ENCODE measurements at places on chromosomes 12 and 14.

GRCh38 chr14:84225268-84225667, 1304.7 kb upstream of the FLRT2 start:
- DNase-seq = peak; percentile 68

DNA sequence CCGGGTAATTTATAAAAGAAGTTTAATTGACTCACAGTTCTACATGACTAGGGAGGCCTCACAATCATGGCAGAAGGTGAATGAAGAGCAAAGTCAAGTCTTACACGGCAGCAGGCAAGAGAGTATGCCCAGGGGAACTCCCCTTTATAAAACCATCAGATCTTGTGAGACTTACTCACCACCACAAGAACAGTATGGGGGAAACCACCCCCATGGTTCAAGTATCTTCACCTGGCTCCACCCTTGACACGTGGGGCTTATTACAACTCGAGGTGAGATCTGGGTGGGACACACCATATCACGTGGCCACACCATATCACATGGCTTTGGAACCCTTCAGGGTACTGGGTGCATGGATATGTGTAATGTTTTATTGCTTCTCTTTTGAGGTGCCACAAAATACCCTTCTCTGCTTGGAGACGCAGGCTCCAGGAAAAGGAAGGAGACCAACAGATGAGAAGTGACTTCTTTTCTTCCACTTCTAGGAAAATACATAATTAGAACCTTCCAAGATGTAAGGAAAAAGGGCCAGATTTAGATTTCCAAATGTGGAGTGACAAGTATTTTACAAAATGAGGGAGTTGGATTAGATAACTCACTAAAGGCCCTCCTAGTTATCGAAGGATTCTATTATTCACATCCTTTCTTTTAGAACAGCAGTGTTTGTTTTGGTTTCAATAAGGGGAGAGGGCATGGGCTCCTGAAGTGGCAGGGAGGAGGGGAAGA, 33.1 kb upstream of the ETFBKMT start:
- DNase-seq = no peak

DNA sequence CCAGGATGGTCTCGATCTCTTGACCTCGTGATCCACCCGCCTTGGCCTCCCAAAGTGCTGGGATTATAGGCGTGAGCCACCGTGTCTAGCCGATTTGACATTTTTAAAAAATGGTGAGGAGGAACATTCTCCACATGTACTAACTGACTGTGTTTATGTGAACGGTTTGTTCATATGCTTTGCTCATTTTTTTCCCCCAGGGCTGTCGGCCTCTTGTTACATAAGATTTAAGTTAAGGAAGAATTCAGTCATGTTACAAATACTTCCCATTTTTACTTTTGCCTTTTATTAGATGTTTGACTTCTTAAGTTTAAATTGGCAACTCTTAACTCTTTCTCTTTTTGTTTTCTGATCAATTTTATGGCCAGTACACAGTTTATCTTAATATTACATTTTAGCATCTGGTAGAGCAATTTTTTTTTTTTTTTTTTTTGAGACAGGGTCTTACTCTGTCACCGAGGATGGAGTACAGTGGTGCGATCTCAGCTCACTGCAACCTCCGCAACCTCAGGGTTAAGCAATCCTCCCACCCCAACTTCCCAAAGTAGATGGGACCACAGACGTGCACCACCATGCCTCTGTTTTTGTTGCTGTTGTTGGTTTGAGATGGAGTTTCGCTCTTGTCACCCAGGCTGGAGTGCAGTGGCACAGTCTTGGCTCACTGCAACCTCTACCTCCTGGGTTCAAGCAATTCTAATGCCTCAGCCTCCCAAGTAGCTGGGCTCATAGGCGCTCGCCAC, 9.6 kb downstream of the GNS start:
- no peak for DNase-seq

DNA sequence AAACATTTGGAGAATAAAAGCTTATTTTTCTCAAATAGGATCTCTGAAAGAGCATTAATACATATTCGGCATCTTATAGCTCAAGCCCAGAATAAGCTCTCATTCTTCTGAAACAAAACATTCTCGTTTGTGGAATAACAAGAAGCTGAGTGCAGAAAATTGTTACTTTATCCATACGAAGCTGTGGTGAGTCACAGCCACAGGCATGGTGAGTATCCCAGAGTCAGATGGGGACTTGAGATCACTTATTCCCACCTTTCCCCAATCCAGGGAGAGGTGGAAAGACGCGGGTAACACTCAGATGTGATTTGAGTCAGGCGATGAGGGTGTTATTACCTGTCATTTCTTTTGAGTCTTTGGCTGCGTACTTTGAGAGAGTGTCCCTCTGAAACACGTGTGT, 214.6 kb upstream of the TMEM132C start:
- DNase-seq = no peak

DNA sequence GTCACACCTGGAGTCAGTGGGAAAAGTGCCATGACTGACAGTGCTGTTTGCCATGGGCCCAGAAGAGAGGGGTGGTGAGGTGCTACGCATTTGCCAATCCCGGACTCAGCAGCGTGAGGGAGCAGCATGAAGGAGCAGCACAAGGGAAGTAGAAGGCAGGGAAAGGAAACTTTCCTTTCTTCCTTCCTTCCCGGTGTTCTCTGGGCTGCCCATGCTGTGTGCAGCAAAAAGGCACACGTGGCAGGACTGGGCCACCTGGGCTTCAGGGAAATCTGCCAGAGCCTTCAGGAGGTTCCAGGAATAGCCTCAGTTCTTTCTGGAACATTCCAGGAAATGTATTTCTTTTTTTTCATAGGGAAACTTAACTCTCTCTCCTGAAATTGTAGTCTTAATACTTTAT, 23.0 kb downstream of the TRIM9 start:
- no peak for DNase-seq

DNA sequence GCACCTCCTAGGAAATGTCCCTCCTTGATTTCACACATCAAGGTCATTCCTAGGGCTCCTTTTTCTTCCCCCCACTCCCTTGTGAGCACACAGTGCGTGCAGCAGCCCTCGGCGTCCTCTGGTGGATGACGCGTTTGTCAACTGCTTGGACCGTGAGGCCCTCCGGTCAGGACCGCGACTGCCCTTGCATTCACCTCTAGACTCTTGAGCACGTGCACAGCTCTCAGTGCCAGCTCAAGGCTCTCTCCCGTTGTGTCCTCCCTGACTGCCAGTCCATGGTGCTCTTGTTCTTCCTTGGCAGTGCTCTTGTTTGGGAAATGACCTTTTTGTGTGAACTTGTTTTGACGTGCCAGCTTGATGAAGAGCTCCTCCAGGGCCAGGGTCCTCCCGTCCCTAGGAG, 67.9 kb downstream of the TSPAN9 start:
- no peak for DNase-seq

DNA sequence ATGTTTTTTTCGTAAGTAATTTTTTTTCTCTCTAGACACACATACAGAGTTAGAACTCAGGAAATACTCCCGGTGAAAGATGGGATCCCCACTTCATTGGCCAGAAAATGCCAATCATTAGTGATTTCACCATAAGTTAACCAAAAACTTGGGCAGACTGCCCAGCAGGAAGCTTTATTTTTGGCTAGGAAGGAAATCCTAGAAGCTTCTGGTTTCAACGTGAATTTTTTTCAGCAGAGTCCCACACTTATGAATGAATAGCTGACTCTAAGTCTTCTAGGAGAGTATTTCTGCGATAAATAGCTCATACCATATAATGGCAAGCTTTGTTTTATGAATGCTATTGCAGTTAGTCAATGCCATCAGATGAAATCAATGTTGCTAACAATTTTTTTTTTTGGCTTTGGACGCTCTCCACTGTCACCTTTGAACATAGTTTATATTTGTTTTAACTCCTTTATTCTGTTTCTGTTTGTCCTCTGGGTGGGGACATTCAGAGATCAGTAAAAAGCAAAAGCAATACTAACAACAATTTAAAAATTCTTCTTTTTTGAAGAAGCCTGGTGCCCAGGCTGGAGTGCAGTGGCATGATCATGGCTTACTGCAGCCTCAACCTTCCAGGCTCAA, 9.5 kb downstream of the PPP1CC start:
- DNase-seq = peak; percentile 76

DNA sequence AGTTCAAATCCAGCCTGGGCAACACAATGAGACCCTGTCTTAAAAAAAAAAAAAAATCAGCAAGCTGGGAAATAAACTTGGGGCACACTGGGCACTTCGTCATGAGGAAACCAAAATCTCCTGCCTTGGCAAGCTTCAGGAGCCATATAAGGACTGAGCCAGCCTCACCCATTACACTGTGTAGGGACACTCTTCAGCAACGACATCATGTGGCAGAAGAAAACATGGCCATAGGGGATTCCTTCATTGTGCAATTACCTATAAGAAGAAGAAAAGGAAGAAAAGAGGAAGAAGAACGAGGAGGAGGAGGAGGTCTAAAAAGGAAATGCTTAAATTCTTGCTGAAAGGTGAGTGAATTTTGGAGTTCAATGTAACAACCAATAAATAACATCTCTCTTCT, 26.1 kb upstream of the IFNG start:
- DNase-seq = no peak

DNA sequence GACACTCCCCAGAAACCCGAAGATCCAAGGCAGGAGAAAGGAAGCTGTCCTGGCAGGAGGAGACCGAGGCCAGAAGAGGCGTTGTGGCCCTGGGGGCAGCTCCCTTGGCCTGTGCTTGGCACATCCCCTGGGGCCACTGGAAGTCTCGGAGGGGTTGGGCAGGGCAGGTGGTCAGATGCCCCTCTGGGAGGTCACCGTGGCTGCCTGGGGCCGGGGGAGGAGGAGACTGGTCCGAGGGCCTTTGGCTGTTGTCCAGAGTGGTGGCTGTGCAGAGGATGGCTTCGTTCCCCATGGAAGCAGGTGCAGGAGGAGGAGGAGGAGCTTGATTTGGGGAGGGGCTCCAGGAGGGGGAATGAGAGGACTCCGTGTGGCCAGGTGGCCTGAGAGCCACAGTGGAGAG, 3.3 kb upstream of the NUDT14 start:
- no peak for DNase-seq

- DNase-seq = no peak
Observed at GRCh38 chr12:2675776-2676175, 119.0 kb upstream of the FKBP4 start.

GRCh38 chr12:70576341-70577282, 60.6 kb downstream of the PTPRB start:
- peak; percentile 92 for DNase-seq

GRCh38 chr12:16581416-16581815, 24.5 kb downstream of the LMO3 start:
- DNase-seq = peak; percentile 38

- no peak for DNase-seq
Observed at GRCh38 chr12:3775385-3776035, 22.6 kb upstream of the CRACR2A start.

DNA sequence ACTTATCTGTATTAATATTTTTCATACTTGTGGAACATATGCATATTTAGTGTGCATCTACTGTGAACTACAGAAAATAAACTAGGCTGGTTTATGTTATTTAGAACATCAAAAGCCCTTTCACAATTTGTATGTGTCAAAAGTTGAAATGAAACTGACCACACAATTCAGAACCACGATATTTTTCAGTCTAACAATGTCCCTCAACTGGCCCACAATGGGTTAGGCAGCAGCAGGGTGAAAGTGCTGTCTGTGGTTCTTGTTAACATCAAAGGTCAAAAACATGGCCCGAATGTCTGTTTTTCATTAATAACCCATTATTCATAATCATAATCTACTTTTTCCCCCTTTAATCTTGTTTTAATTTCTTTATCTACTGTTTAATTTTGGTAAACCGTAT, 559.9 kb upstream of the ATP2B1 start:
- DNase-seq = no peak

GRCh38 chr14:87492561-87492960, 500.4 kb downstream of the GALC start:
- no peak for DNase-seq

GRCh38 chr12:59941461-59941860, 345.6 kb downstream of the SLC16A7 start:
- no peak for DNase-seq

- peak; percentile 30 for DNase-seq
Observed at GRCh38 chr12:78457938-78458337, 406.6 kb upstream of the SYT1 start.

DNA sequence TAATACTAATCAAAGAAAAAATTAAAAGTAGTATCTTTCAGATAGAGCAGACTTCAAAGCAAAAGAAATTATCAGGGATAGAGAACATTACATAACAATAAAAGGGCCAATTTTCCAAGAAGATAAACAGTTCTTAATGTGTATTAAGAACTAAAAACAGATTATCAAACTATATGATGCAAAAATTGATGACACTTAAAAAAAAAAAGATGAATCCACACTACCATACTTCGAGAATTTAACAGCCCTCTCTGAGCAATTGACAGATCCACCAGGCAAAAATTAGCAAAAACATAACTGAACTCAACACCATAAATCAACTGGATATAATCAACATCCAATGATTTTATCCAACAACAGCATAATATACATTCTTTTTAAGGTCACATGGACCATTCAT, 686.5 kb downstream of the LRFN5 start:
- DNase-seq = no peak

- DNase-seq = peak; percentile 65
Observed at GRCh38 chr14:91202234-91202974, 42.1 kb downstream of the GPR68 start.

DNA sequence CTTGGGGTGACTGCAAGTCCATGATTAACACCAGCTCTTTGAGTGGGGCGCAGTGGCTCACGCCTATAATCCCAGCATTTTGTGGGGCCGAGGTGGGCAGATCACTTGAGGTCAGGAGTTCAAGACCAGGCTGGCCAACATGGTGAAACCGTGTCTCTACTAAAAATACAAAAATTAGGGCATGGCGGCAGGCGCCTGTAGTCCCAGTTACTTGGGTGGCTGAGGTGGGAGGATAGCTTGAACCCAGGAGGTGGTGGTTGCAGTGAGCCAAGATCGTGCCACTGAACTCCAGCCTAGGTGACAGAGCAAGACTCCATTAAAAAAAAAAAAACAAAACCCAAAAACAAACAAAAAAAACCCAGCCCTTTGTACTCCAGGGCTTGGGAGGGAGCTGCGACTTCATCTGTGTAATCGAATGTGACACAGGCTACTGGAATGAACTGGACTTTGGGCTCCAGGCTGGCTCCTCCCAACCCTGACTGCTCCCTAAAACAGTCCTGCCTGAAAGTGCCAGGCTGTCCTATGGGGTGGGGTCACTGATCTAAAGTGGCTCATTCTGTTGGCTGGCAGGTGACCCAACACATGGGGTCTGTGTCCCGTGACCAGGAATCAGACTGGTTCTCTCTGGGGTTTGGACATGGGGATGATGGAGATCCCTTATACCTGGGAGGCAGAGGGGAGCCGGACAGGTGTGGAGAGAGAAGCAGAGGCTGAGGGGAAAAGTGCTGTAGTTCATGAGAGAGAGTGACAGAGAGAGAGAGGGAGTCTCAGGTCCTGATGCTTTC, 9.3 kb upstream of the C12orf43 start:
- no peak for DNase-seq

GRCh38 chr12:94111302-94111701, 37.1 kb upstream of the PLXNC1 start:
- no peak for DNase-seq

DNA sequence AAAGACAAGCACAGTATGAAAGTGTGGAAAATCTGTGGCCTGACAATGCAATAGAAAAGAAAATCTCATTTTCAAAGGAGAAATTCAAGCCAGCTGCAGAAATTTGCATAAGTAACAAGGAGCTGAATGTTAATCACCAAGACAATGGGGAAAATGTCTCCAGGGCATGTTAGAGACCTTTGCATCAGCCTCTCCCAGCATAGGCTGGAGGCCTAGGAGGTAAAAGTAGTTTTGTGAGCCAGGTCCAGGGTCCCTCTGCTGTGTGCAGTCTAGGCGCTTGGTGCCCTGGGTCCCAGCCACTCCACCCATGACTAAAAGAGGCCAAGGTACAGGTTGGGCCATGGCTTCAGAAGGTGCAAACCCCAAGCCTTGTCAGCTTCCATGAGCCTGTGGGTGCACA, 58.3 kb downstream of the TESPA1 start:
- no peak for DNase-seq
